CD4-positive, alpha-beta T cell (primary cell): ENCODE measurements at places on chromosomes 5 and 9.

DNA sequence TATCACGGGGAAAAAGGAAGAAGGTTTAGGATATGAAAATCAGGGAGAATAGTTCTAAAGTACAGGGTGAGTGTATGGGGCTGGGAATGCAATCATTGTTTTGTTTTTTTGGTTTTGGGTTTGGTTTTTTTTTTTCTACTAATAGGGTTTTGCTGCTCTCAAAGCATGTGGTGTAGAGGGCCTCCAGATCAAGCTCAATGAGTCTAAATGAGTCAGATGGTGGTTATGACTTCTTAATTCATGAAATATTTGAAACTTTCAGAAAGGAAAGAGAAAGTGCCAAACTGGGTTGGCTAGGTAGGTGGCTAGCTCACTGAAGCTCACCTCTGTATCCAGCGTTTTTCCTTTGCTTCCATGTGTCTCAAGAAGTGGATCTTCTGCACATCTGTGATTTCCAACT is 10.7 kb downstream of the OR1L8 start:
- no peak for DNase-seq

DNA sequence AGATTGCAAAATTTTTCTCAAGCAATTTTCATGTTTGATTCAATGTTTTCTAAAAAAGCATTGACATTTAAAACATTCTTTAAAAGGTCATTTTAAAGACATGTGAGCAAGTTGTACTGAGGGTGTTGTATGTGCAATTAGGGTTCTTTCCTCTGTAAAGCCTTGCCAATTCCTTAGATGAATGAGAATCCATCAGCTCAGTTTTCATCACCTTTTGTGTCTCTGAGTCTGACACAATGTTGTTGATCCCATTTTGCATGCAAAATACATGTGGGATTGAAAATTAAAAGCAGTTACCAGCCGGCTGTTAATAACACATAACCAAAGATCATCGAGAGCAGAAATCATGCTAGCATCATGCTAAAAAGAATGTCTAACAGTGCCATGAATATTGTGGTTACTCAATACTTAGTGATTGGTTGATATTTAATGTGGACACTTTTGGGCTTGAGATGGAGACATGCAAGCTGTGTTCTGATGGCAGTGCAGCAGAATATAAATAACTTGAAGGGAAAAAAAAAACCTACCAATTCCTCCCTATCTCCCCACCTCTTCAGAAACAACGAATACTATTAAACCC is 57.7 kb downstream of the FGF10 start:
- no peak for DNase-seq

DNA sequence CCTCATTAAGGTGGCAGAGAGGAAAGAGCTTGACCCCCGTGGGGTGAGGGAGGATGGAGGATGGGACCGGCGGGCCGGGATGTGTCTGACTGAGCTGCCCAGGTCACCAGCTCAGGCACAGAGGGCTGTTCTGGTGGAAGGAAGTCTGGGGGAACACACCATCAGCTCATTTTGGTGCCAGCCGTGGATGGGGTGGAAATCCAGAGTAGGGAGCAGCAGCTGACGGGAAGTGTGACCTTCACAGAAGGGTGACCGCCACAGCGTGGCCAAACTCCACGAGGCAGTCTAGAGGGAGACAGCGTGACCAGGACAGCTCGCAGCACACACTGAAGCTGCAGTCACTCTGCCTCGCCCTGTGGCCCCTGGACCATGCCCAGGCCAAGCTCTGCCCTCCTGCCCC is 45.3 kb upstream of the PHYKPL start:
- no peak for DNase-seq

GRCh38 chr9:114406441-114406840 is 18.7 kb upstream of the AKNA start:
- DNase-seq: no peak

DNA sequence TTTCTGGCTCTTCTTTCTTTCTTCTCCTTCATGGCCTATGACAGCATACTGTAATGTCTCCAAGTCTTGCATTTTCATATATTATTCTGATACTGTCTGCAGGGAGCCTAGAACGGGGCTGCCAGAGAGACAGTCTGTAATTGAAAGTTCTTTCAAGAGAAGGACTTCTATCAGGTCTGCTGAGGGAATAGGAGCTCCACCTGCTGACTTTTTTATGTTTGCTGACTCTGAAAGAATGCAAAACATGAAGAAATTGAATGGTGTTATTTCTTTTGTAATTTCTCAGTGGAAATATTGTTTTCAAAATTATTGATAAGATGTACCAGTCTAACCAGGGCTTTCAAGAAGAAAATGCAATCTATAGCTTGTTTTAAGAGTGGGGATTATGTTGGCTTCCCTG is 121.9 kb upstream of the RFX3 start:
- DNase-seq: no peak

DNA sequence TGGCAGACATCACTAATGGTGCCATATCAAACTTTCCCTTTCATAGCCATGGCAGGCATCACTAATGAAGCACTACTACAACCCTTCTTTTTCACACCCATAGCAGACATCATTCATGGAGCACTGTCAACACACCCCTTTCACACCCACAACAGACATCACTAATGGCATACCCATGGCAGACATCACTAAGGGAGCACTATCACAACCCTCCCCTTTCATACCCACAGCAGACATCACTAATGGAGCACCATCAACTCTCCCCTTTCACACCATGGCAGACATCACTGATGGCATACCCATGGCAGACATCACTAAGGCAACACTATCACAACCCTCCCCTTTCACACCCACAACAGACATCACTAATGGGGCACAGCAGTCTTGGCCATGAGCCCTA is 33.7 kb downstream of the LAMC3 start:
- DNase-seq: no peak

- no peak for DNase-seq
Measured at GRCh38 chr9:69593301-69593700, 78.9 kb downstream of the APBA1 start.

DNA sequence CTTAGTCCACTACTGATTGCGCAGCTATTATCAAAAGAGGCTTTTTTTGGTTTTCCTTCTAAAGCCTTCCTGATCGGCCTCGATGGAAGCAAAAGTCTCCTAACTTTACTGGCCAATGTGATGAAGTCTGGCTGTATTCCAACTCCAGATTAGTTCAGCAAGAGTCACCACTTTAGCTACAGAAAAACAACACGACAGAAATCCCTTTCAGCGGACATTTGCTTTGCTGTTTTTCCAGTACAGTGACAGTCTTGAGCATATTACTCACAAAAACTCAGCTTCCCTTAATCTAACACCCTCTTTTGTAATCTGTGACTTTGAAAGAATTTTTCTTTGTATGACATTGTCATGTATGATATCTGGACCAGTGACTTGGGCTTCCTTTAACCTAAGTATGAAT is 95.7 kb downstream of the HOMER1 start:
- DNase-seq: no peak

GRCh38 chr5:170693701-170694100 is 89.8 kb upstream of the GABRP start:
- no peak for DNase-seq

GRCh38 chr5:60280943-60281342 is 387.4 kb upstream of the PDE4D start:
- DNase-seq: no peak

GRCh38 chr9:36893911-36894310 is 140.2 kb downstream of the PAX5 start:
- no peak for DNase-seq

GRCh38 chr9:75051285-75051684 is 23.2 kb upstream of the CARNMT1 start:
- no peak for DNase-seq

DNA sequence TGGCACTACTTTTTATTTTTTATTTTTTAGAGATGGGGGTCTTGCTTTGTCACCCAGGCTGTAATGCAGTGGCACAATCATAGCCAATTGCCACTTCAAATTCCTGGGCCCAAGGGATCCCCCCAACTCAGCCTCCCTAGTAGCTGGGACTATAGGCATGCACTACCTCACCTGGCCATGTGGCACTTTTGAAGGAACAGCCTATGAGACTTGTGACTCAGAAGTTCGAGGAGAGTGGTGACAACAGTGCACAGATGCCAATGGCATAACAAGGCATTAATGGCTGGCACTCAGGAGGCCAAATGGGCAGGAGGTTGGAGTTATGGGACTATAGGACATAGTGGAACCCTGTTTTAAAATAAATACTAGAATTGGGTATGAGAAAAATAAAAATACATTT is 33.7 kb downstream of the ANKRD31 start:
- no peak for DNase-seq

- DNase-seq: no peak
Measured at GRCh38 chr5:893137-893506, 438 bp downstream of the TRIP13 start.

DNA sequence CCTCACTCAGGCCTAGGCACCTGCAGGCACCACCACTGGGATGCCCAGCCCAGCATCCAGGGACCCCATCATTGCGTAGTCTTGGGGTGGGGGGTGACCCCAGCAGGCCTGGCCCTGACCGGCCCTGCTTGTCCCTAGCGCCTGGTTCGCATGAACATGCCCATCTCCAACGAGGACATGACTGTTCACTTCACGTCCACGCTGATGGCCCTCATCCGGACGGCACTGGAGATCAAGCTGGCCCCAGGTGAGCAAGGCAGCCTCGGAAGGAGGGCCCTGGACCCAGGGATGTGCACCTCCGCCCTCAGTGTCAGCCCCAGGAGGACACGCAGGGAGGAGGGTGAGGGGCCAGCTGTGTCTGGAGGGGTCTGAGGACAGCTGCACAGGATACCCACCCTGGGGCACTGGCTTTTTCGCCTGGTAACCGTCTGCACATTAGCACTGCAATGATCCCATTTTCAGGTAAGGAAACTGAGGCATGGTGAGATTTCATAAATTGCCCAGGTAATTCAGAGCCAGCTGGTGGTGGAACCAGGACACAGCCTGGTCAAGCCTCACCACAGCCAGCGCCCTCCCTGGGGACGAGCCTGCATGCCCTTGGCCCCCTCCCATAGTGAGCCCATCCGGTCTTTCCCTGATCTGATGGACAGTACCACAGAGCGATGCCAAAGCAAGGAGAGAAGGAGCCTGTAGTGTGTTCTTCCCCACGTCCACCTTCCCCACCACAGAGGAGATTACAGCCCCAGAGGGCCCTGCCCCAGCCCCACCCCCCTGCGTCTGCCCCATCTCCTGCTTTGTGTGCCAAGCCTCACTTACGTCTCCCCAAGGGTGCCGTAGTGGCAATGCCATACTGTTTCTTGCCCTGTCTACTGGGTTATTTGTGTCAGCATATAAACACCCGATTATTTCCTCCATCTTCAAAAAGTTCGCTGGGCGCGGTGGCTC is 228.3 kb downstream of the CACNA1B start:
- DNase-seq: no peak

DNA sequence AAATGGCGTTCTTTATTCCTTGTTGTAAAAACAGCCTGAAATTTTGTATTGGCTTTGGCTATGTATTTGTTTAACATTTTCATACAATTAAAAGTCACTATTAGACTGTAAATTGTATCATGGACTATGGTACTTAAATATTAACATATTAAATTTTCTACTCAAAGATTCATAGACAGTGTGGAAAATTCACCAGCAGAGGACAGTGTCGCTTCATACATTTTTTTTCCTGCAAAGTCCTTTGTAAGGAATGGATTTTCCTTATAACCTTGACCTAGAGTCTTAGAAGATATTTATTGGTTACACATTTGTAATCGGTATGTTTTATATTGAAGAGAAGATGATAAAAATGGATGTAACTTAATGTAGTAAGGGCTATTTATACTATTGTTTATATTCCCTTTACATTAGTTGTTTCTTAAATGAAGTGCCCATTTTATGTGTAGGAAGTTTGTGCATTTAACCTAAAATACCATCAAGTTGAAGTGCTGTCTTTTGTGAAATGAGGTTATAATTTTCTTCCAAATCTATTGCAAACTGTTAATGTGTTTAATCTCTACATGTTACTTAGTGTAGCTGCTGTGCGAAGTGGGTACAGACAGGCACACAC is 150.1 kb downstream of the KDM4C start:
- DNase-seq: no peak

- no peak for DNase-seq
Measured at GRCh38 chr5:160537940-160538339, 116.3 kb downstream of the PTTG1 start.

GRCh38 chr9:124291801-124292396 is 34.1 kb downstream of the NEK6 start:
- no peak for DNase-seq

- no peak for DNase-seq
Measured at GRCh38 chr5:39750661-39751060, 325.9 kb upstream of the DAB2 start.

DNA sequence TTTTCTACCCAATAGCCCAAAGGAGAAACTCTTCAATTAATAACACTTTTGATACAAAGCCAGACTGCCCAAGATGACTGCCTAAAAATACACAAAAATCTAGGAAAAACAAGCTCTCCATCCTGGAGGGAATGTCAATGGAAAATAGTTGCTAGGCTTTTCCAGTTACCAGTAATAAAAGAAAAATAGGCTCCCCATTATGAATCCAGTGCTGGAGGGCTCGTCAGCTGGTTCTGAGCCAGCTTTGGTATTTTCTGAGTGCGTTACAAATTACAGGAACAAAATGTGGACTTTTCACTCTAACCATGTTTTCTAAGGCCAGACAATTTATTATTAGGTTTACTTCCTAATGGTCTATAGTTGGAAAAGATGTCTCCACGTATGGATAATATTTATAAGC is 414.5 kb downstream of the ACTL7B start:
- DNase-seq: no peak

DNA sequence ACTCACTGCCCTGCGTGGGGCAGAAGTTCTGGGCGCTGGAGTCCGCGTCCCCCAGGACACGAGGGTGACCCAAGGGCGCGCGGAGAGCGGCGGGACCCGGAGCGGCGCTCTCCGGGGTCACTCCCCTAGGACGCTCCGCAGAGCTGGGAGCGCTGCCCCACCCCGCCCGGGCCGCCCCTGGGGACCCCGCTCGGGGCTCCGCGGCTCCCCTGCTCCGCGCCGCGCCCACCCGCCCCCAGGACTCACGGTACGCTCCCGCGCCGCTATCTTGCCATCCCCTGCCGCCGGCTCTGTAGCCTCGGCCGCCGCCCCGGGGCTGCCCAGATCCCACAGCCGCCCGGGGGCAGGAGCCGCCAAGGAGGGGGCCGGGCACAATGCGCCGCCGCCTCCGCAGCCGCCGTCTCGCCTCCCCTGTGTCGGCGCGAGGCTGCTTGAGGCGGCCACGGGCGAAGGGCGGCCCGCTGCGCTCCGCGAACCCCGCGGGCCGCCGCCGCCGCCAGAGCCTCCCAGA is 303 bp downstream of the LIFR start:
- no peak for DNase-seq

DNA sequence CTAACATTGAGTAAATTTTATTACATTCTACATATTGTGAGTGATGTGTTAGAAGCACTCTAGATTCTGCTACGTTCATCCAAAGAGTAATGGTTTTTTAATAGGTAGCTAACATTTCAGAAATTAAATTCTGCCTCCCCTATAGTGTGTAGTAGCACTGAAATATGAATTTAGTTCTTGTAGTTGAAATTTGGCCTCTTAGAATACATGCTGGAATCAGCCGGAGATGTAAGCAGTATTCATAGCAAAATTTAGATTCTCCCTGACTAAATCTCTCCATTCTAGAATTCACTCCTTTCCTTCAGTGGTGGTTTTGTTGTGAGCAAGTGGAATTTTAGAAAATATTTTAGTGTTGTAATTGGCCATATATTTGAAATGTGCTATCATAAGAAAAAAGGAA is 799.9 kb upstream of the CDH10 start:
- DNase-seq: no peak

- DNase-seq: no peak
Measured at GRCh38 chr5:113202287-113202686, 225.7 kb downstream of the DCP2 start.
